ENCODE measurements at places on chromosomes 12 and 14. TPM values are rescaled to one million over a fixed set of nuclear protein-coding genes. Genes with fewer than 3 reads are reported as not detected.

NGB gene
- total RNA-seq = not detected

TTC9 gene
- 6.7 TPM for total RNA-seq

OR6C2 gene
- total RNA-seq = not detected

ANKS1B gene
- 5.3 TPM for total RNA-seq

POTEM gene
- total RNA-seq = not detected

PRH2 gene
- total RNA-seq = not detected

AJUBA gene
- total RNA-seq = 37.8 TPM

VPS37B gene
- 36.3 TPM for total RNA-seq

LRP1-AS gene
- not detected for total RNA-seq

SDSL gene
- 10.7 TPM for total RNA-seq

C14orf39 gene
- not detected for total RNA-seq

METTL1 gene
- total RNA-seq = 26.9 TPM

PKP2 gene
- total RNA-seq = 1.9 TPM

AP4S1 gene
- total RNA-seq = 7.1 TPM

CFAP54 gene
- 0.75 TPM for total RNA-seq

DLK1 gene
- total RNA-seq = not detected

SIX6 gene
- not detected for total RNA-seq

PLEKHG3 gene
- 34.5 TPM for total RNA-seq

NPFF gene
- not detected for total RNA-seq

PRB2 gene
- not detected for total RNA-seq

FAM181A gene
- 3.5 TPM for total RNA-seq

HCAR2 gene
- total RNA-seq = 7.6 TPM

PIWIL1 gene
- not detected for total RNA-seq

CDK17 gene
- total RNA-seq = 47.1 TPM

PRB3 gene
- total RNA-seq = not detected

PRICKLE1 gene
- 18.4 TPM for total RNA-seq

KRT2 gene
- total RNA-seq = not detected

ERBB3 gene
- 60.7 TPM for total RNA-seq

MYH6 gene
- total RNA-seq = 3.4 TPM

GLIPR1L2 gene
- 1.1 TPM for total RNA-seq

GSC gene
- total RNA-seq = not detected

SAMD15 gene
- 0.41 TPM for total RNA-seq

HOXC12 gene
- not detected for total RNA-seq

HOXC4 gene
- total RNA-seq = 0.61 TPM

LPAR5 gene
- 2.5 TPM for total RNA-seq

TSPAN8 gene
- 11.2 TPM for total RNA-seq

KIF21A gene
- total RNA-seq = 12.2 TPM

KIF5A gene
- 0.14 TPM for total RNA-seq

USP44 gene
- 14.9 TPM for total RNA-seq

KLHL33 gene
- 0.29 TPM for total RNA-seq

CMA1 gene
- total RNA-seq = 1.4 TPM

KRT4 gene
- total RNA-seq = 6.8 TPM
